ENCODE measurements at places on chromosomes 3 and 15.

GRCh38 chr3:12194669-12195161 is 36.0 kb upstream of the TIMP4 start:
- no peak for DNase-seq

- no peak for DNase-seq
Observed at GRCh38 chr15:83574345-83574744, 79.6 kb upstream of the ADAMTSL3 start.

DNA sequence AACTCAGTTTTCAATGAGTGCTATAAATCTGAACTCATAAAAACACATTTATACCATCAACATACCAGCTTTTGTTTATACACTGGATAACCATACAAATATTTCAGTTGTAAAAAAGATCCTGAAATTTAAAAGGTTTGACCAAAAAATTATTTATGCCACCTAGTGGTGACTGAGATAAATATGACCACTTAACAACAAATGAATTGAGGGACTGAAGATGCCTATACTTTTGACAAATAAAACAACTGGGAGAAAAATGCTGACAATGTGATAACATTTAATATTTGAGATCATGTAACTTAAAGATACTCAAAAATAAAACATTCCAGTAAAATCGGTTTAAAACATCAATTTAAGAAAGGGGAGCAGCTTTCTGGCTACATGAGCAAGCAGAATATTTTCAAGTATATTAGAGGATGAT is 30.4 kb downstream of the ATG3 start:
- DNase-seq: no peak

- DNase-seq: no peak
Observed at GRCh38 chr3:153829606-153830170, 291.5 kb upstream of the ARHGEF26 start.

DNA sequence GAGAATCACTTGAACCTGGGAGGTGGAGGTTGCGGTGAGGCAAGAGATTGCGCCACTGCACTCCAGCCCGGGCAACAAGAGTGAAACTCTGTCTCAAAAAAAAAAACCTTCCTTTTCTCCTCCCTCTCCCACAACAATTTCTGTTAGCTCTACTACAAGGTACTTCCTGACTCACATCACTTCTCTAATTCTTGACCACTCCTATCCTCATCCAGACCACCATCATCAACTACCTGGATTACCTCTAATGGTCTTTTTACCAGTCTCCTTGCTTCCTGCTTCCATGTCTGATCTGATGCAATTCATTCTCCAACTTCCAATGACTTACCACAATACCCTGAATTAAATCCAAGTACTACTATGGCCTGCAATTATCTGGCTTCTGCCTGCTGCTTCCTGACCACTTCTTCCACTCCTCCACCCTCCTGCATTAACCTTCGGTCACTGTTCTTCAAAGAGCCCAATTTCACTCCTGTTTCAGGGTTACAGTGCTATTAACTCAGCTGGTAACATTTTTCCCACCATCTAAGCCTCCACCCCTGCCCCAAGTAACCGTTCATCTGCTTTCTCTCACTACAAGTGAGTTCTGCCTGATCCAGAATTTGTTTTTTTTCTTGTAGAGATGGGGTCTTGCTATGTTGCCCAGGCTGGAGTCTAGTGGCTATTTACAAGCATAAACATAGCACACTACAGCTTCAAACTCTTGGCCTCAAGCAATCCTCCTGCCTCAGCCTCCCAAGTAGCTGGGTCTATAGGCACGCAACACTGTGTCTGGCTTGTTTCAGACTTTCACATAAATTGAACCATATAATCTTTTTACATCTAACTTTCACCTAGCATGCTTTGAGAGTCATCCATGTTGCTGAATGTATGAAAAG is 27.8 kb downstream of the DCAF1 start:
- no peak for DNase-seq

- no peak for DNase-seq
Observed at GRCh38 chr3:52088445-52089367, 32.3 kb upstream of the DUSP7 start.

DNA sequence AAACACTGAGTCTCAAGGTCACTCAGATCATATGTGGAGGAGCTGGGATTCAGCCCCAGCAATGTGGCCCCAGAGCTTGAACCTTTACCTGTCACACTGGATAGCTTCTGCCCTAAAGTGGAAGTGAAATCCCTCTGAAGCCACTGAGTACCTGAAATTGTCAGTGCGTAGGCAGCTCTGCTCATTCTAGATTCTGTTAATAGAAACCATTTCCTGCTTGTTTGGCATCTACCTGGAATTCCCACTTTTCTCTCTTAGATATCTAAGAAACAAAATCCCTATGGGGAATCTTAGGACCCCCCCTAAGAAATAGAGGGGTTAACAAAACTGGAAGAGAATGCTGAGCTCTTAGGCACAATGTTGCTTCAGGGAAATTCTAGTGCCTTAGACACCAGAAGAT is 29.8 kb downstream of the FBXL22 start:
- no peak for DNase-seq

- DNase-seq: no peak
Observed at GRCh38 chr3:113117511-113118234, 93.7 kb upstream of the BOC start.

DNA sequence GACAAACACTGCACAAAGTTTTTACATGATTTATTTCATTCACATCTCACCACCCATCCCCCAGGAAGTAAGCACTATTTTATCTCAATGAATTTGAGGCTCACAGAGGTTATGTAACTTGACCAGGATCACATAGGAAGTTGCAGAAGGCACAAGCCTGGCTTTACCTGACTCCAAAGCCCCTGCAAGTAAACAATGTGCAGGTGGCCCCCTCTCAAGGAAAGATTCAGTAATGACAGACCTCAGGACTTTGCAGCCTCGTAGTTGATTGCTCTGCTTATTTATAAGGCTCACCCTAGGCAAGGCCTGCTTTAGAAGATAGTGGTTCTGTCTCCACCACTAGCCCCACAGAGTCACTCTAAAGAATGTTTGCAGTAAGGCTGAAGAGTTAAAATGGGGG is 79.8 kb upstream of the MDFIC2 start:
- DNase-seq: no peak

GRCh38 chr3:126677862-126678503 is 23.1 kb upstream of the TXNRD3 start:
- no peak for DNase-seq

GRCh38 chr3:95670765-95671164 is 1143.6 kb upstream of the EPHA6 start:
- no peak for DNase-seq

- no peak for DNase-seq
Observed at GRCh38 chr15:101296418-101297405, 1.7 kb upstream of the SNRPA1 start.

- DNase-seq: no peak
Observed at GRCh38 chr15:33315044-33315443, 4.3 kb downstream of the RYR3 start.

GRCh38 chr3:53140847-53141845 is 10.9 kb upstream of the RFT1 start:
- DNase-seq: no peak

- DNase-seq: no peak
Observed at GRCh38 chr3:39781632-39782031, 27.8 kb upstream of the MYRIP start.

GRCh38 chr3:72310419-72311380 is 525.8 kb upstream of the PROK2 start:
- DNase-seq: no peak

GRCh38 chr15:64697911-64698369 is 77.4 kb downstream of the RBPMS2 start:
- DNase-seq: no peak

- DNase-seq: no peak
Observed at GRCh38 chr3:140597792-140598191, 80.1 kb upstream of the TRIM42 start.

DNA sequence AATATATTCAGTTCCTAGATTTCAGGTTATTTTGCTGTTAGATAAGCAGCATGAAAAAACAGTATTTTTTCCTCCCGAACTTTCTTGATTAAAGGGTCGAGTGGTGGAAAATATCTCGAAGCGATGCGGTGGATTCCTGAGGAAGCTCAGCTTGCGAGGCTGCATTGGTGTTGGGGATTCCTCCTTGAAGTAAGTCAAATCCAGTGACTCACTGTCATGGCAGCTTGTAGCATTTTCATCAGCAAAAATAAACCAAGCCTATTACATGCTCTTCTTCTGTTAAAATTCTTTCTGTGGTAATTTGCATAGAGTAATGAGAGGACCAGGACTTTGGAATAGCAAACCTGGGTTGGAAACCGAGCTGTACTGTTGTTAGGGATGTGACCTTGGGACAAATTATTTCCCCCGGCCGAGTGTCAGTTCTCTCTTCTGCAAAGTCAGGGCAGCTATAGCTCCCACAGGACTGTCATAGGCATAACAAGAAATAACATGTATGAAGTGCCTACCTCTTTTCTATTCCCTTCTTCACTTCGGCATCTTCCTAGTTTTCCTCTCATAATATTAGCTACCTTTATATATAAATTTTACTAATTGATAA is 75.6 kb downstream of the UBP1 start:
- DNase-seq: no peak

DNA sequence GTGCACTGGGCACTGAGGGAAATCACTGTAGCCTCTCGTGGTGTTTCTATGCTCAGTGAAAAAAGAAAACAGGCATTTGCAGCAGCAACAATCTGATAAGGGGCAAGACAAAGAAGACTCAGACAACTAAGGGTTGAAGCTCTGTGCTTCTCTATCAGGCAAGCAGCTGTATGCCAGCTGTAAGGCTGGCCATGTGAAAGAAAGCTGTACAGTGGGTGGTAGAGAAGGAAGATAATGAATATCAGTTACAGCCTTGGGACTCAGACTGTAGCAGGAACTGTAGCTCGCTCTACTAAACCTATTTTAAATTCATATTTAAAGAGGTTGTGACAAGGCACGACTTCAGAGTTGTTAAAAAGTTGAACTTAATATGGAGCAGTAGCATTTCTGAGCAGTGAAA is 76.3 kb downstream of the VGLL3 start:
- no peak for DNase-seq

- no peak for DNase-seq
Observed at GRCh38 chr3:179624451-179624850, 19.9 kb downstream of the NDUFB5 start.

GRCh38 chr15:87492321-87492720 is 764.2 kb downstream of the NTRK3 start:
- DNase-seq: no peak

GRCh38 chr3:65479990-65480389 is 558.7 kb downstream of the MAGI1 start:
- no peak for DNase-seq

DNA sequence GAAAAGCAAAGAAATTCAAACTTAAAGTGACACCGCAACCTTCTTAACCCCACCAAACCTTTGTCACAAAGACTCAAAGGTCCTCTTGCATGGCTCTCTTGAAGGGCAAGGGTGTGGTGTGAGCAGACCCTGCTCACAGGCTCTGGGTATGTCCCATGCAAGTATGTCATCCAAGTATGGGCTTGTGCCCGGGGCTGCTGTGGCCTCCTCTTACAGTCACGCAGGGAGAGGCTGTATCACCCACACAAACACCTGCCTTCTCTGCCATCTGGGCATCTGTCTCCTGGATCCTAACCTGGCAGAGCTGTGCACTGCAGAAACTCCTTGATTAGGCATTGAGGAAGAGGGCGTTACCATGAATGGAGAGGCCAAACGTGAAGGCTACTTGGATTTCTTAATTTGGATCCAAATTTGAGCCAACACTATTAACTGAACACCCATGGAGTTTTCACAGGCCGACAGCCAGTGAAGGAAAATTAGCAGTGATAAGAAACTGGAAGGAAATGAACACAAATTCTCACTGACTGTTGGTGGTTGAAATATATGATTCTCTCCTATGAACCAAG is 146.6 kb downstream of the DUT start:
- DNase-seq: no peak

- DNase-seq: no peak
Observed at GRCh38 chr15:85499371-85499887, 119.0 kb downstream of the AKAP13 start.

DNA sequence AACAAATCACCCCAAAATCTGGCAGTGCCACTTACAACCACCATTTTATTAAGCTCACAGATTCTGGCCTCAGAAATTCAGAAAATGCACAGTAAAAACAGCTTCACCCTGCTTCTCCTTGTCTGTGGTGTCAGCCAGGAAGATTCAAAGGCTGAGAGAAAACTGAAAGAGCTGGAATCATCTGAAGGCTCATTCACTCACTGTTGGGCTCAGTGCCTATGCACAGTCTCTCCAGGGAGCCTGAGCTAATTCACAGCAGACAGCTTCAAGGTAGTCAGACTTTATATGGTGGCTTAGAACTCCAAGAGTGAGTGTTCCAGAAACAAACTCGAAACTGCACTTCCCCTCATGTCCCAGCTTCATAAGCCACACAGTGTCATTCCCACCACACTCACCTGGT is 16.5 kb upstream of the PLOD2 start:
- no peak for DNase-seq

- no peak for DNase-seq
Observed at GRCh38 chr15:90074916-90075315, 27.4 kb downstream of the IDH2 start.

DNA sequence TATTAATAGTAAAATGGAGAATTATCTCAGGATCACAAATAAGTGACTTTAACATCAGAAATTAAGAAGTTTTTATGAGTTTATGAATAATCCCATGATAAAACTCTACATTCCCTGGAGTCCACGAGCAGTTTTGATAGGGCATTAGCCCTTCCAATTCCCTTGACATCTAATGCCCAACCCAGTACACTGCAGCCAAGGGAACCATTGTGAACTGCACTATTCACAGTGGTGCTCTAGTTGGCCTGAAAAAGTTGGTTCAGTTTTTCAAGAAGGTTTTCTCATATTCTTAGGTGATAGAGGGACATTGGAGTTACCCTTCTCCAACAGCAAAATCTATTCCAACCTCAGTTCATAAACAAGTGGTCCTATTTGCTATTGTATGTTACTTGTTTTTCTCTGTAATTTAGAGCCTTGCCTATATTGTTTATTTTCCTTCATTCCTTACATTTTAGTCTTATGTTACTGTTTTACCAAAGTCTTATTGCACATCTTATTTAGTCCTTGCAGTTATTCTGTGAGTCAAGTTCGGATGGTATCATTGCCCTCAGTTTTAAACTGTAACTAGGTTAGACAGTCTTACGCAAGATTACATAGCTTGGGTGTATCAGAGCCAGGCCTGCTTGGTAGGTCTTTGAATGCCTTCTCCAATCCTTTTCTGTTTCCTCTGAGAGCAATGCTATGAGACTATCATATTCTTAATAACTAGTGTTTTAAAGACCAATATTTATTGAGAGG is 57.9 kb upstream of the SAMMSON start:
- DNase-seq: no peak

DNA sequence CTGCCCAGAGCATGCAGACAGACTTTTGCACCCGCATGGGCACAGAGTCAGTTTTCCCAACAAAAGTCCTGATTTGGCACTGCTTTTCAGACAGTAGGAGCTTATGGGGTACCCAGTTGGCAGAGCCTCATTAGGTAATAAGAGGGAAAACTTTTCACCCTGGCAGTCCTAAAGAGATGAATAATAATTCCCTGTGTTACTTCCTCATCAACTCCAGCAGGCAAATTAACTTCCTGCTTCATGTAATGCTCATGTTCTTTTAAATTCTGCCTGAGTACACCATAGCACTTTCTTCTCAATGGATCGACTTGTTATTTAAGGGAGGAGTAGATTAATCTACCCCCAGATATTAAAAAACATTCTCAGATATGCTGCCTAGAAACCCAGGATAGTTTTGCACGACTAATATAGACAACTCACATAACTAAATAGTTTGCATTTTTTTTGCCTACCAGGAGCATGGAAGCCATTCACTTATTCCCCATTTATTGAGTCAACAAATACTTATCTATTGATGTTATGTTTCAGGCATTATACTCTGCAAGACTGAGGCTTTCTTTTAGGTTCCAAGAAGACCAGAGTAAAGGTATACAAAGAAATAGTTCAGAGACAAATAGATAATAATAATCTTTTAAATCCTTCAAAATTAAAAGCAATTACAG is 214.5 kb downstream of the KCNMB2 start:
- DNase-seq: no peak

Data from esophagus squamous epithelium (tissue), 5 donors.